ENCODE measurements at places on chromosomes 4 and X.

DNA sequence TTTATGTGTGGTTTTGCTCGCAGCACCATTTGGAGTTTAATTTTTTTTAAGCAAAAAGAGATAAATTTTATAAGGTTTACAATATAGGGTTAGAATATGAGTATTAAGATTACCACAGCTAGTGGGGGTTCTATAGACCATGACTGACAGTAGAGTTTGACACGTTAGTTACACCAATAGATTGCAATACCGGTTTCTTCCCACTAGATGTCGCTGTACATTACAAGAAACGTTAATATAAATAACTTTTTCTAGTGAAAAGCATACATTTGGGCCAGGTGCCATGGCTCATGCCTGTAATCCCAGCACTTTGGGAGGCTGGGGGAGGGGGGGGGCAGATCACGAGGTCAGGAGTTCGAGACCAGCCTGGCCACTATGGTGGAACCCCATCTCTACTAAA lies 433.6 kb downstream of the MAGEB5 start:
- DNase-seq, result no peak

GRCh38 chr4:15250021-15250441 lies 177.8 kb upstream of the C1QTNF7 start:
- DNase-seq, result no peak

GRCh38 chrX:107168257-107168656 lies 38.0 kb downstream of the NUP62CL start:
- no peak for DNase-seq

DNA sequence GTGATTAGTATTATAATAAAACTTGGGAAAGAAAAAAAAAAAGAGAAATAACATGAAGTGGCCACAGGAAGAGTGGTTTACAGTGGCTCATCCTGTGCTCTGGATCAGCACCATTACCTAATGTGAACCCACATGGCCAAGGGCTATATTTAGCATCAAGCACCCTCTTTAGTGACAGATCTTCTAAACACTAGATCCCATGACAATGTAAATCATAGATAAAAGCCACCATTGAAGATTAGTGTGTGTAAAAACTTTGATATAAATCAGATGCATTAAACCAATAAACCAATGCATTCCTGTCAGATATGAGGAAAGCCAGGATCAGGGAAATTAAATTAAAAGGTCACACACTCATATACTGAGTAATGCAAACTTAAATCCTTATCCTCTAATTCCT lies 400.6 kb upstream of the MAGEB18 start:
- no peak for DNase-seq

- DNase-seq, result no peak
Observed at GRCh38 chr4:100348473-100348872, 158.2 kb upstream of the DDIT4L start.

DNA sequence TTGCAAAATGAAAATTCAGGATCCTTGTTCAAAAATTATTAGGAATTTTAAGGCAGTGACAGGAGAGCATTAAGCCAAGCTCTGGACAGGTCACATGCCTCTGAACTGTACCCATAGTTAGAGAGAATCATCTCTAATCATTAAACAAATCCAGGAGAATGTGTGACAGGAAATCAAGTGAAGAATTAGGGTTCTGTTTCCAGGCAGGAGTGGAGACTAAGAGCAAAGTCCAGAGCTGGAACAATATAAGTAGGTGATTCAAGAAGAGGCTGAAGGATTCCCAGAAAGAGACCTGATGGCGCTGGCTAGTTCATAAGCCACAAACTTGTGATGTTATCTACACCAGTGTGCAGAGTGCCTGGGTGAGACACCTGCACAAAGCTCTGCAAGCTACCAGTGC lies 104.6 kb upstream of the PRKG2 start:
- DNase-seq, result no peak

DNA sequence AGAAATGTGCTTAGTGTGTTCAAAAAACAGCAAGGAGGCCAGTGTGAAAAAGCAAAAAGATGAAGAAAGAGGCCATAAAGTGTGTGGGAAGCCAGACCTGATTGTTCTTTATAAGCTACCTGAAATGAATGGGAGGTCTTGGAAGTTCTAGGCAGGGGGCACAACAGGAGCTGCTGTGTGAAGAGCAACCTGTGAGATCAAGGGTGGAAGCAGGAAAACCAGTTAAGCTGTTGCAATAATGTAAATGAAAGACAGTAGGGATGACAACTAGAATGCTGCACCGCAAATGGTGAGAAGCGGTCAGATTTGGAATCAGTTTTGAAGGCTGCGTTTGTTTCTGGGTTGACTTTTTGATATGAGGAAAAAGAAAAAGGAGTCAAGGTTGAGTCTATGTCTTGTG lies 123.5 kb downstream of the TMEM144 start:
- DNase-seq, result no peak

DNA sequence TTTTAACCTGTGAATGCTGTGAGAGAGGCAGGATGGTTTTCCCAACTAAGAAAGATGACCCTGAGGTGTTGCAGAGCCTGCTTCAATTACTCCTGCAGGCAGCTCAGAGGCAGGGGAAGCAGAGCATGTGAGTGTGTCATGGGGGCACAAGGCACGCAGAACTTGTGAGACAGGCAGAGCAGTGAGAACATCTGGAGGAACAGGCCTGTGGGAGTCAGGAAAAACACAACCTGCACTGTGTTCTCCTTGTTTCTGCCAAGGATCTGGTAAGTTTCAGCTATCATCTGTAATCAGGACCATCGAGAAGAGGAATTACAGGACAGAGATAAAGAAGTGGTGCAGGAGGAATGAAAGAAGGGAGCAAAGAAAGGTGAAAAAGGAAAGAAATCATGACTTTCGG lies 741.8 kb upstream of the INTU start:
- no peak for DNase-seq

DNA sequence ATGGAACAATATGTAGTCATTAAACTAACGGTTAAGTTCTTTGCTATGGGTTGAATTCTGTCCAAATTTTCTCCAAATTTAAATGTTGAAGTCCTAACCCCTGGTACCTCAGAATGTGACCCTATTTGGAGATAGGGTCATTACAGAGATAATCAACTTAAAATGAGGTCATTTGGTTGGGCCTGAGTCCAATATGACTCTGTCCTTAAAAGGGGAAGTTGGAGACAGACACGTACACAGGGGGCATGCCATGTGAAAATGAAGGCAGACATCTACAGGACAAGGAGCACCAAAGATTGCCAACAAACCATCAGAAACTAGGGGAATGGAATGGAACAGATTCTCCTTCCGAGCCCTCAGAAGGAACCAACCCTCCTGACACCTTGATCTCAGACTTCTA lies 492.0 kb upstream of the FTHL17 start:
- no peak for DNase-seq

- no peak for DNase-seq
Observed at GRCh38 chr4:146033149-146033548, 94.5 kb upstream of the ZNF827 start.

DNA sequence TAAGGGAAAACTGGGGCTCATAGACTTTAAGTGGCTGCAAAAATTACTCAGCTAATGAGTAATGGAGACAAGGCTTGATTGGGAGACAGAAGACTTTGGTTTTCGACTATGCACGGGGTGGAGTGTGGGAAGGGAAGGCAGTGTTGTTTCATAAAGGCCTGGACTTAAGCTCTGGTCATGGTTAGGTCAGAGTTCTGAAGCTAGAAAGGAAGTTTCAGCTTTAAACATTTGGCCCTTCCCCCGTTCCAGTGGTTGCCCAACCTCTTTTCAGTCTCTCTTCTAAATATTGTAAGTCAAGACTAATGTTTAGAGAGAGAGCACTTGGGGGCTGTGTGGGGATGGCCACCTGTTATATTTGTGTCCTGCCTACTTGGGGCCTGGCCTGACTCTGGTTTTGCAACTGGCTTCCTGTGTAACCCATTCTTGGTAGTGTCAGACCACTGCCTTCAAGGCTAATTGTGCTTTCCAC lies 21.0 kb downstream of the MSN start:
- peak; percentile 1 for DNase-seq

- DNase-seq, result no peak
Observed at GRCh38 chr4:147599206-147599605, 18.0 kb upstream of the TMEM184C start.

- no peak for DNase-seq
Observed at GRCh38 chr4:121283319-121283718, 97.5 kb downstream of the QRFPR start.

DNA sequence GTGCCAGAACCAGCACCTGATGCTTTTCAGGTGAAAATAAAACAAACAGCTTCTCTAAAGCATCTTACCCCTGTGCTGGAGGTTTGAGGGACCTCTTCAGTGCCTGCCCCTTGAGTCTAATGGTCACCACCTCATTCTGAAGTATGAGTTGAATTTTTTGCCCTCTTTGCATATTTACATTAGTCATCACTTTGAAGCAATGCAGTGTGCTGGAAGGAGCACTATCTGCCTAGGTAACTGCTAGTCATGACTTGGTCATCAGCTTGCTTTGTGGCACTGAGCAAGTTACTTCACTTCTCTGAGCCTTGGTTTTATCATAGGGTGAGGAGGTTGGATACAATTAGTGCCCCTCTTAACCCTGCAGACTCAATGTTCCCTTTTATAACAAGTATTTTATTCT lies 44.9 kb downstream of the SPATA18 start:
- no peak for DNase-seq

DNA sequence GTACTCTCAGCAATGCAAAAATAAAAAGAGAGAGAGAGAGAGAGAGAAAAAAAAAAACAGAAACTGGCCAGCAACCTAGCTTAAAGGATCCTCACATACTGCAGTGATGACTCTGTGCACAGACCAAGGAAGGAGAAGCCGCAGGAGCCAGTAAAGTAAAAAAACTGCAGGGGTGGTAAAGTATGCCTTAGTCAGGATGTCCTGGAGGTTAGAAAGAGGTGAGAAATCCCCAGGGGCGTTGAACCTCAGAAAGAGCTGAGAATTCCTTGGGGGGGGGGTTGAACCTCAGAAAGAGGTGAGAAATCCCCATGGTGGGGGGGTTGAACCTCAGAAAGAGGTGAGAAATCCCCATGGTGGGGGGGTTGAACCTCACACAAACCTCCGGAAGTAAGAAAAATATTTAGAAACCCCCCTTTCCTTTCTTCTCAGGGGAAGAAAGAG lies 48.0 kb downstream of the MAGEA9 start:
- DNase-seq, result no peak

DNA sequence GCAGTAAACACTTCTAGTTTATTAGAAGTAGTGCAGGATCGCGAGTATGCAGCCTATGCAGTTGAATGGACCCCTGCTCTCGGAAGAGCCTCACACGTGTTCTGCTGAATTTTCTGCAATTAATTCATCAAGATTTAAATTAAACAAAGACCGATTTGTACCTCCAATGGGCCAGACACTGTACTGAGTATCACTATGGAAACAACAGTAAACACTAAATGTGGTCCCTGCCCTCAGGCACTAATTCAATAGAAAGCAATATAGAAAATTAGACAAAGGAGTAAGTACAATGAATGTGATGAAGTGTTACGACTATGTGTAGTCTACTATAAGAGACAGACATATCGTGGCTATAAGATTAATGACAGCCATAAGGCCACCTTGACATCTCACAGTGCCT lies 740.3 kb upstream of the FRG1 start:
- DNase-seq, result no peak

DNA sequence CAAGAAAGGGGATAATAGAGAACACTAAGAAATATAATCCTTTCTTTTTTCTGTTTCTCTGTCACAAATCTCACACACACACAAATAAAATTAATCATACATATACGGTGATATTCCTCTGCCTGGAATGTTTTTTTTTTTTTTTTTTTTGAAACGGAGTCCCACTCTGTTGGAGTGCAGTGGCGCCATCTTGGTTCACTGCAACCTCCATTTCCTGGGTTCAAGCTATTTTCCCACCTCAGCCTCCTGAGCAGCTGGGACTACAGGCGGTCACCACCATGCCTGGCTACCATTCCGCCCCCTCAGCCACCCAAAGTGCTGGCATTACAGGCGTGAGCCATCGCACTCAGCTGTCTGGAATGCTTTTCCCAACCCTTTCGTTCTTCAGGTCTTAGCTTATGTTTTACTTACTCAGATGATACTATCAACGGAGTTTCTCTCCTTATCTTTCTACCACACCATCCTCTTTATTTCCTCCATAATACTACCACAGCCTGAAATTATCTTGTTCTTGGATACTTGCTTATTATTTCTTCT lies 69.3 kb downstream of the ANKRD17 start:
- no peak for DNase-seq

GRCh38 chrX:153763989-153764755 lies at the start of gene PLXNB3:
PLXNB3 (plus strand) TSS chrX:153764249; CDS start chrX:153765536, 1,287 bp downstream.
- DNase-seq, result no peak

- no peak for DNase-seq
Observed at GRCh38 chr4:118807659-118808058, 28.3 kb downstream of the SEC24D start.

GRCh38 chr4:36288731-36289426 lies 7.5 kb downstream of the DTHD1 start:
- no peak for DNase-seq

DNA sequence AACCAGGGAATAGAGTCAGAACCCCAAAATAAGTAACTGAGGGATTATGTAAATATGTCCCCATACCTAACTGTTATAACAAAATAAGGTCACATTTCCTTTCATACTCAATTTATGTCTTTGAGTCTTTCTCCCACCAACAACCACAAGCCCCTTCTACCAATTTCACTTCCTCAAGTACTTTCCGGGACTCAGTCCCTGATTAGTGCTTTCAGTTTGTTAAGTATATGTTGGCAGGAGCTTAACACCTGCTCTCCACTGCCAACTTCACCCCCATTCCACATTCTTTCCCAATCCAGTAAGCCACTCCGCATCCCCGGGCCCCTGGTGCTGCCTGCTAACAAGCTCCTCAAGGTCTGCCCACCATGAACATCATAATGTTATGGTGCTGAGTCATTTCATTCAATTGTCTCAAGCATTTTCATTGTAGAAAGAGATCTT lies 71.3 kb upstream of the SPRY1 start:
- peak; percentile 85 for DNase-seq

GRCh38 chr4:1795299-1796195 lies 2.5 kb downstream of the FGFR3 start:
- no peak for DNase-seq

DNA sequence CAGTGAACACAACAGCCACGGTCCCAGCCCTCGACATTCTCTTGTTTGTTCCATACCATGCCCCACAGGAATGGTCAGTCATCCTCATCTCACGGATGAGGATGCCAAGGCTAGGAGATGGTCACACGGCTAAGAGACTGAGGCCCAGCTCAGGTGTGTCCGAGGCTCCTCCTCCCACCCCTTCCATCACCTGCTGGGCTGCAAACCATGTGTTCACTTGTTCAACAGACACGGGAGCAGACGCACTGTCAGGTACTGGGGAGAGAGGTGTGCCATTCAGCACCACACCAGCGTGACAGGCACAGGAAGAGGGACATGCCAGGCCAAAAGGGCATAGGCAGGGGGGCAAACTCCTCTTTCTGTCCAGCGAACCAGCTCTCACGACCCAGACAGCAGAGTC lies 45.9 kb downstream of the ABLIM2 start:
- no peak for DNase-seq

DNA sequence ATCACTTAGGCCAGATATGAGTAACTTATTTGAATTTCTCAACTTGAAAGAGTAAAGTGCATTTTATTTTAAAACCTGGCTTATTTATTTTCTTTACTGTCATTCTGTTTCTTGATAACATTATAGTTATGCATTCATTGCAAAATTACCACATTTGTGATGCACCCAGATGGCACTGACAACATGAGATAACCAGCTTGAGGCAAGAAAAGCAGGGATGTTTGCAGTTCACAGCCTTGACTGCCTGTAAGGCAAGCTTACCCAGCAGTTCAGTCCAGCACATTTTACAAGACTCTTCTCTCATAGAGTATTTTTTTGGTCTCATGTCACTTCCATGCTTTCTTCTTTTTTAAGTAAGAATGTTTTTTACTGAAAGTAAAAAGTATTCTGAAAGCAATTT lies 25.3 kb upstream of the EPGN start:
- DNase-seq, result no peak

GRCh38 chrX:116204932-116205331 lies 34.4 kb downstream of the AGTR2 start:
- DNase-seq, result no peak

Data from SIG-M5 (cell line).